ENCODE measurements at places on chromosomes 11 and 22.
A peak's percentile ranks its signal among the peaks of the same experiment; 100 is the strongest.

GRCh38 chr11:126338346-126339055 is 17.0 kb upstream of the ST3GAL4 start:
- no peak for DNase-seq

GRCh38 chr11:58640386-58641023 is 18.0 kb downstream of the CNTF start:
- DNase-seq = no peak

DNA sequence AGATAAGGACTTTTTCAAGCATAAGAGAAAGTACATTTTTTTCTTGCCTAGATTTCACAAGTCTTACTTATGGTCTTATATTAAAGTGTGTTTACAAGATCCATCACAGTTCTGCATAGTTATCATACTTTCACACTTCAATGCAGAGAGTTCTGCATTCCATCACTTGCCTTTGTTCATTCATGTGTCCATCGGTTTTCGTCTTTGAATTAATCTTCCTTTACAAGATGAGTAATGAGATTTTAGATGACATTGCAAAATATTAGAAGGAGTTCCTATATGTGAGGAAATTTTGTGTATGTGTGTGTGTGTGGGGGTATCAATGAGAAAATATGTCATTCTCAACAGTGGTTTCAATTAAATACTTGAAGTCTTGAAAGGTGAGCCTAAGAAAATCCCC is 98.1 kb upstream of the GUCY1A2 start:
- DNase-seq = no peak

GRCh38 chr11:61265357-61265756 is 24.4 kb downstream of the PGA5 start:
- DNase-seq = no peak

GRCh38 chr11:35622070-35622469 is 3.8 kb downstream of the FJX1 start:
- no peak for DNase-seq

- DNase-seq = no peak
Measured at GRCh38 chr22:27730641-27731433, 70.7 kb downstream of the MN1 start.

- DNase-seq = no peak
Measured at GRCh38 chr11:2426826-2427521, 17.3 kb downstream of the TRPM5 start.

DNA sequence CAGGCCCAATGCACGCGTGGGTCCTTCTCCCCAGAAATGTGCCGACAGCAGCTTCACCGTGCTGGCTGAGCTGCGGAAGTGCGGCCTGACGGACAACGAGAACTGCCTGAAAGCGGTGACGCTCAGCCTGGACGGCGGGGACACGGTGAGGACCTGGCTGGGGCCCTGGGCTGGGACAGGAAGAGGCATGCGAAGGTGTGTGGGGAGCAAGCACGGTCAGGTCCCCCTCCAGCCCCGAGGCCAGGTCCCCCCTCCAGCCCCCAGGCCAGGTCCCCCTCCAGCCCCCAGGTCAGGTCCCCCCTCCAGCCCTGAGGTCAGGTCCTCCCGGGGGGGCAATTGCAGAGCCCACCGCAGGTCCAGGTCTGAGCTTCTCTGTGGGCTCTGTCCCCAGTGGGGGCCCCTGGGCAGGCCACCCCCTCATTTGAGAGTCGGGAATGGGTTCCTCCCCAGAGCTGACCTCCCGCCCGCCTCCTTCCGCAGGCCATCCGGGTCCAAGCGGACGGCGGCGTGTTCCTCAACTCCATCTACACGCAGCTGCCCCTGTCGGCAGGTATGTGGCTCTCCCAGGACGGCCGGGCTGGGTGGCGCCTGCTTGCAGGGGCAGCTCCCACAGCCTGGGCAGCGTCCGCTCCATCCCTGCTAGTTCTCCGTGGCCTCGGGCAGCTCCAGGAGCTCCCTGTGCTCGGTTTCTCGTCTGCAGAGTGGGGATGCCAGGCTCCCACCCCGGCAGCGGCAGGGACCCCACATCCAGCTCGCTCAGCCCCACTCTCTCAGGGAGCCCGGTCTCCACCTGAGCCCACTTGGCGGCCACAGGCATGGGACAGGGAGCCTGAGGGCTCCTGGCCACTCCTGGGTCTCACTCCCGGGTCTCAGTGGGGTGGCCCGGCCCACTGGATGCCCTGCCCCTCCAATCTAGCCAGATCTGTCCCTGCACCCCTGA is 7.9 kb downstream of the MUC5B start:
- no peak for DNase-seq

DNA sequence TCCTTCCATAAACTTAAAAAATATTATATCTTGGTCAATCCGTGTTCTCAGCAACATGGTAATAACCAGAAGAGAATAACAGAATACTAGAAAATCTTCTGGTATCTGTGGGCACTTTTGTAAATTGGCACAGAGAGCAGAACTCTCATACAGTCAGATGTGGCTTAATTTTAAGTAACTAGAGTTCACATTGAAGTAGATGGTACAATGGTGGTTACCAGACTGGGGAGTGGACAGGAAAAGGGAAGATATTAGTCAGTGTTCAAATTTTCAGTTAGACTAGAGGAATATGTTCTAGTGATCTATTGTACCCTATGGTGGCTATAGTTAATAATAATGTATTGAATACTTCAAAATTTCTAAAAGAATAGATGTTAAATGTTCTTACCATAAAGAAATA is 6.9 kb downstream of the OR52H1 start:
- no peak for DNase-seq

GRCh38 chr11:67024966-67025365 is 2.0 kb downstream of the SYT12 start:
- DNase-seq = no peak

- DNase-seq = no peak
Measured at GRCh38 chr11:110903830-110904229, 191.6 kb upstream of the ARHGAP20 start.

- DNase-seq = peak; percentile 67
Measured at GRCh38 chr11:614623-615503, 887 bp downstream of the IRF7 start.

DNA sequence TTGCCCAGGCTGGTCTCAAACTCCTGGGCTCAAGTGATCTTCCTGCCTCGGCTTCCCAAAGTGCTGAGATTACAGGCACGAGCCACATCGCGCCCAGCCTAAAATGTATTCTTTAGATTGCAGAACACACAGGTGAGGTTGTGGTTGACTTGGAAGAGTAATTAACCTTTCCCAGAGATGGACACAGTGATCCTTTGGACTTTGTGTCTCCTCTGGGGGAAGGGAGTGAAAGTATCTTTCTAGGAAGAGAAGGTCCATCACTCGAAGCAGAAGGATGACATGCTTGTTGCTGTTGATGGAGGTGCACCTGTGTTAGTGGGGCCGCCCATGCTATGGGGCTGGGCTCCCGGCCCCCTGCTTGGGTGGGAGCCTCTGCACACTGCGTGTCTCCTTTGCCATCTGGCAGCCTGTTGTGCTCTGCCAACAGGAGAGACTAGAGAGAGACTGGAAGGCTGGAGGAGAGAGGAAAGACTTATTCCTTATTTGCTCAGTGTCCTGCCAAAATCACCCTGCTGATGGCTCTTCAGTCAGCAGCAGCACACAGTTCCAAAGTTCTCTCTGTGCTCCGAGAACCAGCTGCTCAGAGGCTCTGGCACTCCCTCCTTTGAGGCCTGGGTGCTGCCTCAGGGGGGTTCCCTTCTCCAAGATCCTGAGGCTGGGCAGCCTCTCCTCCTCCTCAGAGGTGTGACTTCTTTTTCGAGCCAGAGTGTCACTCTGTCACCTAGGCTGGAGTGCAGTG is 33.1 kb upstream of the CYB5R3 start:
- no peak for DNase-seq

DNA sequence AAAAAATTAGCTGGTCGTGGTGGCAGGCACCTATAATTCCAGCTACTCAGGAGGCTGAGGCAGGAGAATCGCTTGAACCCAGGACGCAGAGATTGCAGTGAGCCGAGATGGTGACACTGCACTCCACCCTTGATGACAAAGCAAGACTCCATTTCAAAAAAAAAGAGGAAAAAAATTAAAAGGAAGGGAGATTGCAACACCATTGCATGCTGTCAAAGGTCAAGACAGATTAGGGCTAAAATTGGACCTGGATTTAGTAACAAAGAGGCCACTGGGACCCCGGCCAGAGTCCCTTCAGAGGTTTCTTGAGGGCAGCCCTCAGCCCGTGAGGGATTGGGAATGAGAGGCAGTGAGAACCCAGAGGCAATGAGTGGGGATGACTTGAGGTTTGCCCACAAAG is 8.2 kb upstream of the MAFF start:
- peak; percentile 82 for DNase-seq

GRCh38 chr22:39574779-39575551 is 4.4 kb downstream of the CACNA1I start:
- DNase-seq = no peak

- no peak for DNase-seq
Measured at GRCh38 chr22:39938509-39939111, 21.6 kb upstream of the TMA7B start.

DNA sequence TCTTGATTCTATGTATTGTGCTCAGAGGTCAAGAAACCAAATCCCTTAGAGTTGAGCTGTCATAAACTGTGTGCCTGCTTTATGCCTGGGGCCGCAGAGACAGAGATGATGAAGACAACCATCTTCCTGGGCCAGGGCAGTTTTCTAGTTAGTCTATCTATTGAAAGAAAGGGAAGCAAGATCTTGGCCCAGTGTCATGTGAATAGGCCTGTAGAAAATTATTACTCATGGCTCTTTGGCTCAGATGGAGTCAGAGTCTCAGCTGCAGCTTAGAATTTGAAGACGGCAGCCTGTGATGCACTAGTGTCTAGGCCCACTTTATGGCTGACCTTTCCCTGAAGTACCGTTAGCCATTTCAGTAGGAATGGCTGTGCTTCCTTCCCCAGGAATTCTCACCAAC is 112.0 kb downstream of the DBX1 start:
- no peak for DNase-seq

GRCh38 chr11:75768909-75769771 is 562 bp downstream of the DGAT2 start:
- DNase-seq = no peak

GRCh38 chr11:119650251-119650650 is 78.7 kb downstream of the NECTIN1 start:
- DNase-seq = no peak

GRCh38 chr11:105034813-105035620 is at the start of gene CASP1:
Gene CASP1 (minus strand): TSS chr11:105035144. CDS start chr11:105035113, 31 bp downstream.
- DNase-seq = peak; percentile 62

DNA sequence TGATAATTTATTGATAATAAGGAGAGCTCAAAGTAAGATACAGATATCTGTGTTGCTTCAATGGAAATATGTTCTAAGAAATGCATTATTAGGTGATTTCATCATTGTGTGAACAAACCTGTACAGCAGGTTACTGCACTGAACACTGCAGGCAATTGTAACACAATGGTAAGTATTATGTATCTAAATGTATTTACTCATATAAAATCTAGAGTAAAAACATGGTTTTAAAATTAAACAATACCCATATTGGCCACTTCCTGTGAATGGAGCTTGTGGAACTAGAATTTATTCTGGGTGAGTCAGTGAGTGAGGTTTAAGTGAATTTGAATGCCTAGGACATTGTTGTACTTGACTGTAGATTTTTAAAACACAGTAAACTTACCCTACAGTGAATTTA is 722.9 kb upstream of the RAG2 start:
- no peak for DNase-seq

All from ovary (tissue), 10 donors.